ENCODE measurements at places on chromosomes 1 and 21. TPM values are rescaled to one million over a fixed set of nuclear protein-coding genes. Genes with fewer than 3 reads are reported as not detected.

GRCh38 chr1:17359808-17360207, 12.2 kb upstream of the PADI6 start:
- no peaks in the 10 kb centered on the region for H3K27me3 ChIP-seq
- H3K27ac ChIP-seq, result no peak overlapping the region
- no peaks in the 10 kb centered on the region for H3K36me3 ChIP-seq
- peaks cover 10% of the 10 kb centered on the region for H3K4me1 ChIP-seq

DNA sequence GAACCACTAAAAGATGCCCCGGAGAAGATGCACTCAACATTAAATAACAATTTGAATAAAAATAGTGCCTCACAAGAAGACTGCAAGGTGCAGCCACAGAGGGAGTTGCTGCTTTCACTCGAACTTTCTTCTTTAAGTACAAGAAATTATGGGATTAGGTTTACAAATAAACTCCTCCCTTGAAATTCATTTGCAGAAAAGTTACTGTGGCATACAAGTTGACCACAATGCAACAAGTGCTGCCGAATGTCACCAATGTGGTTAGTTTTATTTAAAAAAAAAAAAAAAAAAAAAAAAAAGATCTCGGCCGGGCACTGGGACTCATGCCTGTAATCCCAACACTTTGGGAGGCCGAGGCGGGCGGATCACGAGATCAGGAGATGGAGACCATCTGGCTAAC, 76.8 kb upstream of the RAB4A start:
- no peak for DNase-seq
- no peak overlapping the region for H3K4me3 ChIP-seq
- H3K4me1 ChIP-seq, result peaks cover 13% of the 10 kb centered on the region
- H3K36me3 ChIP-seq, result no peaks in the 10 kb centered on the region

- peaks cover 13% of the 10 kb centered on the region for H3K4me1 ChIP-seq
- H3K36me3 ChIP-seq, result no peaks in the 10 kb centered on the region
- no peak for DNase-seq
- no peak overlapping the region for H3K4me3 ChIP-seq
- H3K27me3 ChIP-seq, result no peaks in the 10 kb centered on the region
- no peak overlapping the region for H3K27ac ChIP-seq
Observed at GRCh38 chr1:198967566-198967965, 328.7 kb downstream of the PTPRC start.

Gene IRF6
- total RNA-seq, result 1.2 TPM

GRCh38 chr1:46697053-46697452, 21.9 kb downstream of the EFCAB14 start:
- no peaks in the 10 kb centered on the region for H3K27me3 ChIP-seq
- peaks cover 40% of the 10 kb centered on the region for H3K36me3 ChIP-seq
- H3K4me3 ChIP-seq, result no peak overlapping the region
- H3K27ac ChIP-seq, result no peak overlapping the region

- H3K27me3 ChIP-seq, result peaks cover 3% of the 10 kb centered on the region
- H3K4me3 ChIP-seq, result no peak overlapping the region
- DNase-seq, result no peak
- no peak overlapping the region for H3K27ac ChIP-seq
Observed at GRCh38 chr1:29523136-29523535, 286.8 kb downstream of the PTPRU start.

Gene PPM1J
- total RNA-seq, result not detected

Data from CD8-positive, alpha-beta memory T cell (primary cell).